ENCODE measurements at places on chromosomes 1 and 21.

DNA sequence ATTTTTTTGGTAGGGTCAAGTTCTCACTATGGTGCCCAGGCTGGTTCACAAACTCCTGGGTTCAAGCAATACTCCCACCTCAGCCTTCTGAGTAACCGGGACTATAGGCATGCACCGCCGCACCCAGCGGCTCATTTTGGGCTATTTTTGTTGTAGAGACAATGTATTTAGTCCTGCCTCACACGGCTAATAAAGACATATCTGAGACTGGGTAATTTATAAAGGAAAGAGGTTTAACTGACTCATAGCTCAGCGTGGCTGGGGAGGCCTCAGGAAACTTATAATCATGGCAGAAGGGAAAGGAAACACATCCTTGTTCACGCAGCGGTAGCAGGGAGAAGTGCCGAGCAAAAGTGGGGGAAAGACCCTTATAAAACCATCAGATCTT lies 4.2 kb downstream of the CELA2A start:
- no peak for DNase-seq

- peak; percentile 18 for DNase-seq
Observed at GRCh38 chr1:200738949-200739651, 407 bp downstream of the CAMSAP2 start.

DNA sequence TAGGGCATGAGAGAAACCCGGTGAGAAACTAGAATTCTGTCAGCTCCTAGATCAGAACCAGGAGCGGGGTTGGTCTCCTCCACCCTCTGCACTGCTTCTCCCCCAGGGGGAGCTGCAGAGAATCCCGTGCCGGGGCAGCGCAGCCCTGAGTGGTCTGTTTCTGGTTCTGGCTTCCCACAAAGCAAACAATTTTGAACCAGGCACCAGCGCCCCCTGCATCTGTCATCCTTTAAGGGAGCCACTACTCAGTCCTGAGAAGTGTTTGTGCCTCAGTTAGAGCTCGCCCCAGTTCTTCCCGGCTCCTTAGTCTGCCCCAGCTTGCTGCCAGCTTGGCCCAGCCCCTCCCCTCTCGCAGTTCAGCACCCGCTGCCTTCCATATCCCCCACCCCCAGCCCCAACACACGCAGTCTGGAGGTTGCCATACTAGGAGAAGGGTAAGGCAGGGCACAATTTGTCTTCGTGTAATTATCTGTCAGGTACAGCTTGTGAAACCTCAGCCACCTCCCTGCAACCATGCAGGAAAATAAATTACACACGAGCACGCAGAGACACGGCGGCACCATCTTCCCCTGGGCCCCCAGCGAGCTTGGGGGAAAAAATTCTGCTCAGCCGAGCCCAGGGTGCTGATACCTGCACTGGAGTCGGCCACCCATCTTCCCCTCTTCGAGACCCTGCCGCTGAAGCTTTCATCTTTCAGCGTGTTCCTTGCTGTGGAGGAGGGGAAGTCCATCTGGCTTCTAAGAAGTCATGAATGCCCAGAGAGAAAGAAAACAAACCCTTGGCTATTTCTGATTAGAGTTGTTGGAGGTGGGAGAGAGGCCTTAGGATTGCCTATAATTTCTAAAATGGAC lies 62.6 kb upstream of the CD1D start:
- DNase-seq, result peak; percentile 31

- no peak for DNase-seq
Observed at GRCh38 chr21:27371975-27372331, 405.1 kb upstream of the ADAMTS5 start.

DNA sequence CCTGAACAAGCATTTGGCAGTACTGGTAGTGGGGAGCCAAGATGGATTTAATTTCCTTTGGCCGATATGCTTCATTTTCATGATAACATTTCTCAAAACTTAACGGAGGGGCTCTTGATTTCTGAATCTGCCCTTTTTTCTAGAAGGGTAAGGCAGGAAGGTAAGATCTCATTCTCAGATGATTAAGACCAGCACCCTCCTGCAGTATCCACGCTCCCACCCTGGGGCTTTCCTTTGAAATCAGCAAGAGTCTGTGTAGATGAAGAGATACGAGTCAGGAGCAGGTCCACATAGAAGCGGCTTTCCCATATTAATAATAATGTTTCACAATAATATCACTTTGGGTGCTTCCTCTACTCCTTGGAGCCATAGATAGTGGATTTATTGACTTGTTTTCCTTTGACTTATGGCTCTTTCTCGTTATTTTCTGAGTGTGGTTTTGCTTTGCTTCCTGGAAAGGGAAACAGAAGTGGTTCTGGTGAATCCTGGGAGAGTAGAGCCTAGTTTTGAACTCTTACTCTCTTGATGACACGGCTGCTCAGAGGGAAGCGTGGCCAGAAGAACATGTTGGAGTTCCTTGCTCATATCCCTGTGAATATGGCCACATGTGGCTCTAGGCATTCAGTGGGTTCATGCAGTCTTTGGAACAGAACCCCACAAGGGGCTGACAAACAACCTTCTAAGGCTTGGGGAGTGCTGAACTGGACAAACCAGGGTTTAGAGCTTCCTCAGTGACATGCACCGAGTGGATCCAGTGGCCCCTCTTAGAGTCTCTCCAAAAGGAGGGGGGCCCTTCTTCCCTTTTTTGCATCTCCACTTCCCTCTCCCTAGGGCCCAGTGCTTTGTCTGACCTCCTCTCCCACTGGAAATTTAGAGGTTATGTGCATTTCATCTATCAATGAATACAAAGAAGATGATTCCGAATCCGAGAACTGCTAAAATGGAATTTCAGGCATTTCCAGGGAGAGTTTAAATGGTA lies 195.7 kb downstream of the DYRK1A start:
- no peak for DNase-seq

DNA sequence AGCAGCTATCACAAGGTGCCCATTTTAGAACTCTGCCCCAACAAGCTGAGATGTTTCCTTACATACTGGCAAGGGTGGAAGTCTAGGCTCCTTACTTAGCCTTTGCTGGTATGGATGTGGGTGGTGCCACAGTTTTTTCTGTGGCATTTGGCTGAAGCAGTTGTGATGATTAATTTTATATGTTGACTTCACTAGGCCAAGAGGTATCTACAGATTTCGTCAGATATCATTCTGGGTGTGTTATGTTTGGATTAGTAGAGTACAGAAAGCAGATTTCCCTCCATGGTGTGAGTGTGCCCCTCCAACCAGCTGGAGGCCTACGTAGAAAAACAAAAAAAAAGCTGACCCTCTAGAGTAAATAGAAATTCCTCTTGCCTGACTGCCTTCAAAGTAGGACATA lies 317.0 kb downstream of the BARHL2 start:
- DNase-seq, result no peak

DNA sequence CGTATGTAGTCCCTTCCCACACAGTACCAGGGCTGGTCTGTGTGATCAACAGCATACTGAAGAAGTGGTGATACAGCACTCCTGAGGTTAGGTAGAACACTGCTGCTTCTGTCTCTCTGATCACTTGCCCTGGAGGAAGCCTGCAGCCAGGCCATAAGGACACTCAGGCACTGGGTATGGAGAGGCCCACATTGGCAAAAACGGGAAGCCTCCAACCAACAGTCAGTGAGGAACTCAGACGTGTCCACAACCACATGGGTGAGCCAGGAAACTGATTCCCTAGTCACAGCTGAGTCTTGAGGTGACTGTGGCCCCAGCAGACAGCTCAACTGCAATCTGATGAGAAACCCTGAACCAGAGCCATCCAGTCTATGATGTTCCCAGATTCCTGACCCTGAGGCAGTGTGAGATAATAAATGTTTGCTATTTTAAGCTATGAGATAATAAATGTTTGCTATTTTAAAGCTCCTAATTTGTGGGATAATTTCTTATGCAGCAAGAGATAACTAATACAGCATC lies 62.5 kb downstream of the COQ8A start:
- no peak for DNase-seq

DNA sequence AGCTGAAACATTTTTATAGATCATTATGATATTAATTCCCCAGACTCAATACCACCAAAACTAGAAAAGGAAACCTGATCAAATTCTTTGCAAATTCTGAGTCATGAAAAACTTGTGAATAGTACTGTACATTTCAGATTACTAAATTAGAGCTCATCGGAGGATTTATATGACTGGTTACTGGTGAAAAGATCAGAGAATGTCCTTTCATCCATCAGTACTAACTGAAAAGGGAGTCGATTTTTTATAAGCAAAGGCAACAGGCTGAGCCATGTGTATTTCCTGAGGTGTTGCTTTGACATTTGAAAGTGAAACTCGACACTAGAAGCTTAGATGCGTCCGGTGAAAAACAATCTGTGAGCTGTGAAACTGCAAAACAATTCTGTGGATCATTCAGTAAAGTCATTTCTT lies 155.7 kb downstream of the TNFSF18 start:
- DNase-seq, result no peak

GRCh38 chr1:5982276-5982675 lies 9.9 kb downstream of the NPHP4 start:
- DNase-seq, result no peak

- no peak for DNase-seq
Observed at GRCh38 chr1:78068681-78069283, 23.0 kb downstream of the GIPC2 start.

- DNase-seq, result no peak
Observed at GRCh38 chr1:231808990-231809389, 182.4 kb downstream of the DISC1 start.

DNA sequence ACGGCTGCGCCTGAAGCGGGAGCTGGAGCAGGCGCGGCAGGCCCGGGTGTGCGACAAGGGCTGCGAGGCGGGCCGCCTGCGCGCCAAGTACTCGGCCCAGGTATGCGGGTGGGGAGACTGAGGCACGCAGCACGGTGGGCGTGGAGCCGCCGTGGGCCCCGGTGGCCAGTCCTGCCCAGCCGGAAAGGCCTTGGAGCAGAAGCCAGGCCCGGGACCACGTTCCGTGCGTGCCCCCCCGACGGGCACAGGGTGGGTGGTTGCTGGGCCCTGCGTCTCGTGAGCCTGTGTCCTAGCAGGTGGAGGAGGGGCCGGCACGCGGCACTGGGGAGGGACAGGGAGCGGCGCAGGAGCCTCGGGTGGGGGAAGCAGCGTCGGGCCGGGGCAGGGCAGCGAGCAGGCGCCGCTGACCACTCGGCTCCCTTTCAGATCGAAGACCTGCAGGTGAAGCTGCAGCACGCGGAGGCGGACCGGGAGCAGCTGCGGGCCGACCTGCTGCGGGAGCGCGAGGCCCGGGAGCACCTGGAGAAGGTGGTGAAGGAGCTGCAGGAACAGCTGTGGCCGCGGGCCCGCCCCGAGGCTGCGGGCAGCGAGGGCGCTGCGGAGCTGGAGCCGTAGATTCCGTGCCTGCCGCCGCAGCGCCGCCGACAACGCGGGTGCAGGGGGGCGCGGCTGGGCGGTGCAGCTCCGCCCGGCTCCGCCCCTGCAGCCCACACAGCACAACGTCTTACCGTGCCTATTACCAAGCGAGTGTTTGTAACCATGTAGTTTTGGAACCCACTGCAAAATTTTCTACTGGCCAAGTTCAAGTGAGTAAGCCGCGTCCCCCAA lies 78.2 kb downstream of the SKI start:
- no peak for DNase-seq

DNA sequence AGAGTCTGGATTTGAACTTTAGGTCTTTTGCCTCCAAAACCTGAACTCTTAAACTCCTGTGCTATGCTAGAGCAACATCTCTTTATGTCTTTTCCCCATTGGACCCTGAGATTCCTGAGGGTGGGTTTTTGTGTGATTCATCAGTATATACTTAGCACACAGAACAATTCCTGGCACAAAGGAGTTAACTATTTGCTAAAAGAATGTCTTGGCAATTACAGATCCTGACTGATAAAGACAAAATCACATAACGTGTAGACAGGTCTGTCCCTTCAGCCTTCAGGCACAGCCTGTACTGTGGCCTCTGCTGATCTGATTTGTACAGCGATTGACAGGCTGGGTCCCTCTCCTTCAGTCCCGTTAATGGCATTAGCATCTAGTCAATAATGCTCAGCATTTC lies 162.4 kb upstream of the BEND5 start:
- no peak for DNase-seq

- no peak for DNase-seq
Observed at GRCh38 chr1:214220891-214221290, 60.1 kb upstream of the SMYD2 start.

DNA sequence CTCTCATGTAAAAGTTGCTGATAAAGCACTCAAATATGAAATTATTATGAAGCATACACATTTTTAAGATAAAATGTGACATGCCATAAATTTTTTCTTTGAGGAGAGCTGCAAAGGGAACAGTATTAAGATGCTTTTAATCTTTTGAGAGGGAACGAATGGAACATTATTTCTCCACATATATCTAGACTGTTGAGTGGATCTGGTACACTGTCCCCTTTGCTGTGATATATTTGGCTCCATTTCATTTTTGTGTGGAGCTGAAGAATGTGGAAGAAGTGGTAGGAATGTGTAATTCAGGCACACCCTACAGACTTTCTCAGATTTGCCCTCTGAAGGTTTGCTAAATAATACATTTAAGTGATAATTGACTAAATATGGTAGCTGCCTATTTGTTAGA lies 31.7 kb downstream of the PGM1 start:
- DNase-seq, result no peak

GRCh38 chr1:67162954-67163353 lies 3.3 kb upstream of the IL23R start:
- no peak for DNase-seq

DNA sequence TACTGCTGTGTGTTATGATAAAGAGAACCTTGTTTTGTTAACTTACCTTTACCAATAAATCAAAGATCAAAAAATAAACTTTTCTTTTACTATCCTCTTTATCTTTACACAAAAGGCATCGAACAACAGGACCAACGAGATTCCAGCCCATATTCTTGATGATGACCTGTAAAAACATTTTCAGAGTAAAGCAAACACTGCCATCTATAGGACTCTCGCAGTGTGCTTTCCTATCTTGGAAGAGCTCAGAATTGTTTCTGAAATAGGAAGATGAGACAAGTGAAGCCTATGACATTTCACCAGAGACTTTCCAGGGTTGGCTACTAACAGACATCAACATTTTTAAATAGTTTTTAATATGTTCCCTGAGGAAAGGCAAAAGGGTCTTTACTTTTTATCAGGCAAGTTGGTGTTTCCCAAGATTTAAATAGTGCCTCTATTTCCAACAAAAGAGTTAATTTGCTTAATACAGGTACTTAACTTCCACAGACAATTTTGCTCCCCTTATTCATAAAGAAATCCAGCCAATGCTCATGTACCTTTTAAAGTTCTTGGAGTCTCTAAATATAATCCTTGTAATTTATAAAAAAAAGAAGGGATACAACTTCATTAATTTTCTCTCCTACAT lies 7.3 kb downstream of the GLMN start:
- no peak for DNase-seq

DNA sequence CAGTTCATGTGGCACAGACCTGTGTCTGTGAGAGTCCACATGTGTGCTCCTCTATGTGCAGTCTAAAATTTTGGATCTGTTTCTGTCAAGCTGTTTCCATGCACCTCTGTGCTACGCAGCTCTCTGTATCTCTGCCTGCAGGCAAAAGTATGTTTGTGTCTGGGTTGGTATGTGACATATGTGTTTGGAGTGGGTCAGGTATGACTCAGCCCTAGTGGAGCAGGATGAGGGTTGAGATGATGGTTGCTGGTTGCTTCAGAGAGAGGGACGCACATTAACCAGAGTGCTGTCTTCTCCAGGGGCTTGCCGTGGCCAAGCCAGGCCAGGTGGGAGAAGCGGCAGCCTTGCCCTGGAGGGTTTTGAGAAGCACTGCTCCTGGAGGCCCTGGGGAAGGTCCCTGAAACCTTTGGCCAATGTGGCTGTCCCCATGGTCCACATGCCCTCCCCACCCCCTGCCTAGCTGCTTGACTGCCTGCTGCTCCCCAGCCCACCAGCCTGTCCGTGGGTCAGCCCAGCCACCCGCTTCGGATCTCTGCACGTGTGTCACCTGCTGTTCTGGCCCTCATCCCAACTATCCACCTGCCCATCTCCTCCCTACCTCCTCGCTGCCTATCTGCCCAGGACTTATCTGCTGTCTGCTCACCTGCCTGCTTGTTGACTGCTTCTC lies 4.1 kb upstream of the EVA1B start:
- DNase-seq, result no peak

- no peak for DNase-seq
Observed at GRCh38 chr1:213443415-213443814, 392.4 kb downstream of the RPS6KC1 start.

Data from activated naive CD4-positive, alpha-beta T cell (primary cell).